ENCODE measurements at places on chromosomes 16 and 17.

DNA sequence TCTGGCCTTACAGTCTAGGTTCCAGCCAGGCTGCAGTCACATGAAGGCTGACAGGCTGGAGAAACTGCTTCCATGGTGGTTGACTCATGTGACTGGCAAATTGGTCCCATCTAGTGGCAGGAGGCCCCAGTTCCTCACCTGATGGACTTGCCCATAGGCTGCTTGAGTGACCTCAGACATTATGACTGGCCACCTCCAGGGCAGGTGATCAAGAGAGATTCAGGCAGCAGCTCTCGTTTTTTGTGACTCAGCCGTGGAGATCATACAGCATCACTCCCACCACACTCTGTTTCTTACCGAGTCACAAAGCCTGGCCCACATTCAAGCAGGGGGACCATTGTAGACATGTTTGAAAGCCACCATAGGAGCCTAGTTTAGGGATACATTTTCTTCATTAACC lies 34.5 kb downstream of the SIAH1 start:
- DNase-seq = no peak

GRCh38 chr17:17376362-17376761 lies 73.2 kb downstream of the NT5M start:
- no peak for DNase-seq

DNA sequence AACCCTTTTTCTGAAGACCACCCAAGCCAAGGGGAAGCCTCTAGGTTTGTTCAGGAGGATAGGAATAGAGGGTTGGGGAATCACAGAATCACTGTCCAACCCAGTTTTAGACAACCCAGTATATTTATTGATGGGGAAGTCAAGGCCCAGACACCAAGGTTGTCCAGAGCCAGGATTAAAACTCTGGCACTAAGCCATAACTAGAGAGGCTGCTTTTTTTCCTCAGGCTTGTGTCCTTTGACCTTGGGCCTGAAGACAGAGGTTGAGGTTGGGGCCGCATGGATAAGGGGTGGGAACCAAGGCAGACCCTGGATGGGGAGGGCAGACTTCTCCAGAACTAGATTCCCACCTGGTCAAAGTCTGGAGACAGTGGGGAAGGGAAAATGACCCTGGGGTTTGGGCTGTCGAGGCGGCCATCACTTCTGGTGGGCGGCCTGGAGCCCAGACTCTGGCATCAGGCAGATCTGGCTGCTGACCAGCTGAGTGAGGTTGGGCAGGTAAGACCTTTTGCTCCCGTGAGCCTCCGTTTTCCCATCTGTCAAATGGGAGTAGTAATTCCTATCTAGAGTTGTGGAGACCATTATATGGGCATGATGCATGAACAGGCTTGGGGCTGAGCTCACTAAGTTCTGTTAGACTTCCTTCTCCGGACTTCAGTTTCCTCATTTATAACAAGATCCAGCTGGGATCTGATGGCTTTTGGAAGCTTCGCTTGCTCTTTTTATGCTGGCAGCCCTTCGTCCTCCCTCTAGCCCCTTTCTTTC lies 17.9 kb downstream of the IGFBP4 start:
- no peak for DNase-seq

GRCh38 chr17:73286863-73287296 lies 24.9 kb downstream of the CDC42EP4 start:
- no peak for DNase-seq

- no peak for DNase-seq
Observed at GRCh38 chr17:48173191-48173984, 65.8 kb downstream of the SNX11 start.

- no peak for DNase-seq
Observed at GRCh38 chr17:44081681-44082080, 11.1 kb downstream of the G6PC3 start.

DNA sequence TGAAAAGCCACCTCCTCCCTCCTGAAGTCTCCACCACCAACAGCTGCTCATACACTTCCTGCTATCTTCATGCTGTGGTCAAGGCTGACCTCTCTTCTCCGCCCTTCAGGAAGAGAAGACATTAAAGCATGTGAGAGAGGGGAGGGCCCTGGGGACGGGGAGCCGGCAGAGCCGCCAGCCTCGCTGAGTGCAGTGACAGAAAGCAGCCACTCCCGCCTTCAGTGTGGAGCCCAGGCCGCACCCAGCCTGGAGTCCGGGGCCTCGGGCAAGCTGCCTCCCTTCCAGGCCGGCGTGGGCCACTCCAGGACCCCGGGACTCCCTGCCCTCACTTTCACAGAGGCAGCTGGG lies 94.7 kb upstream of the TNRC6C start:
- no peak for DNase-seq

GRCh38 chr17:19304209-19304608 lies 58.3 kb downstream of the B9D1 start:
- DNase-seq = peak; percentile 16

DNA sequence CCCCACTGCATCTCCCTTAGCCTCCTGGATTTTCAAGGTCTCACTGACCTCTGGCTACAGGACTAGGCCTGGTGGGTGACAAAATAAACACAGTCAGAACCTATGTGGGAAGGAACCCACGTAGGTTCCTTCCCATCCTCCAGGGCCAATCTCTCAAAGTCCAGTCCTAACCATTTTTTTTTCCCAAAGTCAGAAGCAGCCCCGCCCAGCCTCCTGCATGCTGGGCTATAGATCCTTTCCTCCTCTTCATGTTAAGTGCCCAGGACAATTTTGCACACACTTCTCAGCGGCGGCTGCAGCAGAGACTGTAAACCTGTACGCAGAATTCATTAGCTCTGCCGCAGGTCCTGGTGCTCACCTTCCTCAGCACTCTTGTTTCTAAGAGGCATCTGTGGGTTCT lies 285.8 kb downstream of the NPIPA8 start:
- no peak for DNase-seq

DNA sequence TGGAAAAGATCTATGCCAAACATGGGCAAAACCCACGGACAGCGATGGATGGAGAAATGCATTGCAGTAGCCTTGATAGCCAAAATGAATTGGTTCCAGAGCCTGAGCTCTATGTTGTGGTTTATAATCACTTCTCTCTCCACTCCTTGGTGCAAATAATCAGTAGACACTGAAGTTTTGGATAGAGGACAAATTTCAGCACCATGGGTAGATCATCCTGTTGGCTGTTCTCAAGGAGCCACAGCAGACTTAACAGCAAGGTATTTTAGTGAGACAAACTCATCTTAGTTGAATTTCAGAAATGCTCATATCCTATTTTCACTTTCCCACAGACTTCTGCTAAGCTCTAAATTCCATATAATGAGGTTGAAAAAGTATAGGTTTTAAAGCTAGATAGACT lies 88.3 kb upstream of the CCL1 start:
- no peak for DNase-seq

GRCh38 chr17:42529061-42529460 lies 7.0 kb upstream of the NAGLU start:
- no peak for DNase-seq
